ENCODE measurements at places on chromosomes 7 and 10. TPM values are rescaled to one million over a fixed set of nuclear protein-coding genes. Genes with fewer than 3 reads are reported as not detected.
A peak's percentile ranks its signal among the peaks of the same experiment; 100 is the strongest.

DNA sequence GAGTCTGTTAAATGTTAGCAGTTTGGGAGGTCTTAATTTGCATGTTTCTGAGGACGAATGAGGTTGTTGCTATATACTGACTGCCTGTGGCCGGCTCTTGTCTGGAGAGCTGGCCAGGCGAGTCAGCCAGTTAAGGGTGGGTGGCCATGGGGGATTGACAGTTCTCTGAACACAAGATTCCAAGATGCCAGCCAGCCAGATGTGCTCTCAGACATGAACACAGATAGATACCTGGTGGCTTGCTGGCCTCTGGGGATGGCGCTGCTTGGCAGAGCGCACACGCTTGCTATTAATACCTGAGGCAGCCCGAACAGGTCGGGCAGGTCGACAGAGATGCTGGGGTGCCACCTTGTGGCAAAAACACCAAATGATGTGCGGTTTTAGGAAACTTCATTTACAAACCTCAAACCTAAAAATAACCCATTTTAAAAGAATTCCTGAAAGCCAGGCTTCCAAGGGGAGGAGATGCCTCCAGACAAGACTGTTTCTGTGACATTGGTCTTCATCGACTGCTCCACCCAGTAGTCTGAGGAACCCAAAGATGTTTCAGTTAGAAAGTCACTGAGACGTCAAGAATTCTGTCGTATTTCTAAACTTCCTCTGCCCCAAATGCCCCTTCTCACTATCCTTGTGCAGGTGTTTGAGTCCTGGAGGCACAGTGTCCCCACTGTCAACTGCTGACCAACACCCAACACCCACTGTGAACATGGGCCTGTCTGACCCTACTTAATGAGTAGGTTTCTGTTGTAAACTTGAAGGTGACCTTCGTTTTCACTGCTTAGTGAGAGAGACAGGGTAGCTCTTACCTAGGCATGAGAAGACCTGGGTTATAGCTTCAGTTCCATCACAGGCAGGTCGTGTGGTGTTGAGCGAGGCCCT lies 123.4 kb downstream of the NT5C2 start:
- H3K4me3 ChIP-seq: no peak overlapping the region
- H3K27ac ChIP-seq: no peak overlapping the region
- H3K4me1 ChIP-seq: no peaks in the 10 kb centered on the region
- no peaks in the 10 kb centered on the region for H3K27me3 ChIP-seq

POR gene
- total RNA-seq: 74.1 TPM

SLC26A5 gene
- not detected for total RNA-seq

GRCh38 chr7:24052572-24053260 lies 231.3 kb upstream of the NPY start:
- DNase-seq: peak; percentile 87
- no peaks in the 10 kb centered on the region for H3K36me3 ChIP-seq
- peaks cover 6% of the 10 kb centered on the region for H3K27me3 ChIP-seq
- H3K4me1 ChIP-seq: peaks cover 9% of the 10 kb centered on the region
- H3K27ac ChIP-seq: no peak overlapping the region
- no peak overlapping the region for H3K4me3 ChIP-seq

- peak; percentile 93 for DNase-seq
- H3K36me3 ChIP-seq: no peaks in the 10 kb centered on the region
- H3K4me1 ChIP-seq: peaks cover 29% of the 10 kb centered on the region
- H3K27ac ChIP-seq: peak overlapping the region; percentile 84
- H3K4me3 ChIP-seq: no peak overlapping the region
Observed at GRCh38 chr10:113045147-113046055, 95.4 kb downstream of the TCF7L2 start.

- H3K27me3 ChIP-seq: no peaks in the 10 kb centered on the region
- no peaks in the 10 kb centered on the region for H3K4me1 ChIP-seq
- H3K4me3 ChIP-seq: no peak overlapping the region
- no peaks in the 10 kb centered on the region for H3K36me3 ChIP-seq
- H3K27ac ChIP-seq: no peak overlapping the region
Observed at GRCh38 chr10:131738396-131738735, 162.4 kb upstream of the PPP2R2D start.

GIMAP4 gene
- total RNA-seq: not detected

DNA sequence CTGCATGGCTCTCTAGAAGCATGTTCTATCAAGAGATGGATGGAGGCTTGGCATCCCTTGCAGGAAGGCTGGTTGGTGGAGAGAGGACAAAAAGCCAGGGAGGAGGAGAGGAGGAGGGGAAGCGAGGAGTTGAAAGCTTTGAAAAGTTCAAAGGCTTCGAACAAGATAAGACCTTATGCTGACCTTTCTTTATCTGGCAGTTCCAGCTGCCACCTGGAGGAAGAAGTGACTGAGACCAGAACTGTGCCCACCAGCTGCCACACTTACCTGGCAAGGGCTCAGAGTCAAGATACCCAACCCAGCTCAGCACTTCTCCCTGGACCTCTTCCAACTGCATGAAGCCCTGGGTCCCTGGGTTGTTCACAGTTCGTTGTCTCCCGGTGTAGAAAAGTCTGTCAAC lies 14.8 kb downstream of the CCL24 start:
- no peak for DNase-seq
- H3K4me1 ChIP-seq: no peaks in the 10 kb centered on the region
- no peak overlapping the region for H3K27ac ChIP-seq
- H3K36me3 ChIP-seq: no peaks in the 10 kb centered on the region
- H3K27me3 ChIP-seq: peaks cover 4% of the 10 kb centered on the region
- no peak overlapping the region for H3K4me3 ChIP-seq
